Stimulated activated CD8-positive, alpha-beta memory T cell treated with anti-CD3 and anti-CD28 coated beads, Interleukin-4, amount 100 ng/mL, for 48 hours (primary cell): ENCODE measurements at places on chromosomes 13 and 19.

GRCh38 chr19:15417699-15418098, 1.1 kb downstream of the AKAP8L start:
- no peak for DNase-seq

- DNase-seq = no peak
These were observed 219.1 kb downstream of the MTUS2 start for GRCh38 chr13:29039212-29039611.

GRCh38 chr19:3862826-3863500, 5.9 kb downstream of the ZFR2 start:
- no peak for DNase-seq

- DNase-seq = no peak
These were observed 14.7 kb downstream of the KLK1 start for GRCh38 chr19:50808856-50809255.

DNA sequence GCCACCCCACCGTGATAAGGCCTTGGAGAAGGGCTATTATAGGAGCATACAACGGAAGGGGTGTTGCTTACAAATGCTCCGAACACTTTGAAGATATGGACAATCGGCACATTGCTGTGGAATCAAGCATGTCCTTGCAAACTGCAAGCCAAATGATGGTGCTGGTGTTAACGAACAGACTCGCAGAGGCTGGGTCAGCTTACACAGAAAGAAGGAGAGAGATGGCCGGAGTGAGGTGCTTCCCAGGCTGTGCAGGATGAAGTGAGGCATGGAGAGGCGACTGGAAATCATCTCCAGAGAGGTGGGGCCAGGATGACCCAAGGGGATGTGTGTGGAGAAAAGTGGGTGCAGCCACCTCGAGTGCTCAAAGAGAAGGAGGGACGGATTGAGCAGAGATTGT, 42.2 kb downstream of the HSPH1 start:
- no peak for DNase-seq

DNA sequence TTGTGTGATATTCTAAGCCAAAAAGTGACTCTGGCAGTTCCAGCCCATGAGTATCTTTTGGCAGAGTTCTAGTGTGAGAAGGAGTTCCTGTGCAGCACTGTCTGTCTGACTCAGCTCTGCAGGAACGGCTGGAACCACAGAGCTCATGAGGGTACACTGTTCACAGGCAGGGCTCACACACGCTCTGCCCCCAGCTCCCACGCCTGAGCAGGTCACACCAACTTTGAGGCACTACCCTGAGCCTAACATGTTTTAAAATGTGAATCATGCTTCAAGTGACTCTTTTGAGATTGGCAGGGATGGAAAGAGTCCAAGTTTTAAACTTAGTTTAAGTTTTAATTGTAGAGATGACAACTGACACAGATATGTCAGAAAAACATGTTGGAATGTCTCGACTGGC, 1203.3 kb downstream of the UQCRFS1 start:
- DNase-seq = no peak

GRCh38 chr19:46180701-46181387, 32.8 kb downstream of the IGFL2 start:
- DNase-seq = no peak

- DNase-seq = no peak
These were observed 3.4 kb downstream of the SF3A2 start for GRCh38 chr19:2239771-2240770.

- DNase-seq = no peak
These were observed 6.1 kb upstream of the ERVV-1 start for GRCh38 chr19:53007606-53008005.

GRCh38 chr13:23621316-23621645, 51.1 kb downstream of the TNFRSF19 start:
- peak; percentile 32 for DNase-seq

DNA sequence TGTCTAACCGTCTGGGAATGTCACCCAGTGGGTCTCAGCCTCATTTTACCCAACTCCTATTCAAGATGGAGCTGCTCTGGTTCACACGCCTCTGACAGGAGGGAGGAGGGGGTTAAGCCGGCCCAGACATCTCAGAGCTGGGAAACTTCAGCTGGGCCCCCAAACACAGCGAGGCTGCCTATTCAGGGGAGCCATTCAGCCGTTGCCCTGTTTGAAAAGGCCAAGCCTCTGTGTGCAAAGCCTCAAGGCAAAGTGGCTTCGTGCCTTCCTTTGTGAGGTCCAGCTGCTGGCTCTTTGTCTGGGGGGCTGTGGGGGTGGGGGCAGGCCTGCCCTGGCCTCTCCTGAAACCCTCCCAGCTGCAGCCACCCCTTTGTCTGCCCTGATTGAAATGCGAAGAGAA, 147.4 kb downstream of the PTPRS start:
- DNase-seq = no peak

DNA sequence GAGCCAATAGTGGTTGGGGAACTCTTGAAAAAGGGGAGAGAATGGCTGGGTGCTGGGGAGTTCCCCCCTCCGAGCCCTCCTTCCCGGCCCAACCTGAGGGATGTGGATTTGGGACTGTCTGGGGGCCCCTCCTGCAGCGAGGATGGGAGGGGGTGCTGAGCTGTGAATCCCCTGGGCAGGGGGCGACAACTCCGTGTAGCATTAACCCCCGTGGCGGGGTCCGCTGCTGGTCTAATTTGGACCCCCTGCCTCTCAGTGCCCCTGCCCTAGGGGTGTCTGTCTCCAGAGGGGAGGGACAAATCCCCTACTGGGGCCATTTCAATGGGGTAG, 9.7 kb downstream of the MIDN start:
- no peak for DNase-seq

GRCh38 chr19:19911150-19911549, 10.4 kb downstream of the ZNF93 start:
- no peak for DNase-seq

DNA sequence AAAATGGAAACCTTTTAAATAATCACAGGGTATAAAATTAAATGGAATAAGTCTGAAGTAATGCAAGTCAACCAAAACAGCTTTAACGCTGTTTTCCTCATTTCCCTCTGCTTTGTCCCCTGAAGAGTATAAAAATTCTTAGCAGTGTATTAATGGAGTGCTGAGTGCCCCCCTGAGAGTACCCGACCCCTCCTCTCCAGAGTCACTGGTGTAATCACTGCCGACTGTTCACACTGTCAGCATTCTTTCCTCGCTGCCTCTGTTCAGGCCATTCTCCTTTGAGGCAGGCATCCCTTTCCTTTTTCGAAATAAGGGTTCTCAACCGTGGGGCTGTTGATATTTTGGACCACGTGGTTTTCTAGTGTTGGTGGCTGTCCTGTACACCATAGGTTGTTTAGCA, 146.9 kb upstream of the SLC10A2 start:
- no peak for DNase-seq

DNA sequence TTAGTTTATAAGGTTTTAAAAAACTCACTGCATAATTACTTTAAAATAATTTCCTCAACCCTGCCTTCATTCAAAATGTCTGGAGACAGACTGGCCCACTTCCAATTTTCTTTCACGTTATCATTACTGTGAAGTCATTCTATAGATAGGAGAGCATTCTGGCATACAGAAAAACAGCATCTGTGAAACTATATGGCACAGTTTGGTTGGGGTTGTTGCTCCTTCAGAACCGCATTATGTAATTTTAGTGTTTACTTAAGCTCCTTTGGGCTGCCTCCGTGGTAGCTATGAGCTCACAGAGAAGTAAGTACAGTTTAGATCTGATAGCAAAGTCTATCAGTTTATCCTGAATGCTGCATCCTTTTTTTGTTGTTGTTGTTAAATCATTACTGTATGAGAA, 104.3 kb downstream of the KCNRG start:
- no peak for DNase-seq

GRCh38 chr13:25848812-25849745, 202.7 kb downstream of the SHISA2 start:
- DNase-seq = no peak

- no peak for DNase-seq
These were observed 163.1 kb upstream of the MIR17HG start for GRCh38 chr13:91184244-91184926.

GRCh38 chr19:7874076-7874896, at the start of gene PRR36:
TSS of gene PRR36 (minus strand) at chr19:7874390. CDS start at chr19:7873689, 701 bp downstream.
- no peak for DNase-seq

- DNase-seq = no peak
These were observed 106.5 kb upstream of the OXGR1 start for GRCh38 chr13:97100821-97101220.

DNA sequence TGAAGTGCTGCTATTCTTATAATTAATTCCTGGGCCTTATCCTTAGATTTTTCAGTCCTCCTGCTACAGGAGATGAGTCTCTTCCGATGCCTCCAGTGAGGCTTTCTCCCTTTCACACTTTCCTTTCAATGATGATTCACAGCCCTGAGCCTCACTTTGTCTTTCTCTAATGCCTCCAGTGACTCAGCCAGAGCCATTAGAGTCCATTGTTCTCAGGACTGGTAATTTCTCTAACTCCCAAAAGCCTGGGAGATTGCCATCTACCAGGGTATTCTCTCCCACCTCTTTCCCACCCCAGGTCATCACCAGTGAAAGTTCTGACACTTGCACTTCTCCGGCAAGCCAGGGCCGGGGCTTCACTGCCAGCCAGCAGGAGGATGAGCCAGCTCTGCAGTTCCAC, 49.6 kb upstream of the ARGLU1 start:
- DNase-seq = no peak

DNA sequence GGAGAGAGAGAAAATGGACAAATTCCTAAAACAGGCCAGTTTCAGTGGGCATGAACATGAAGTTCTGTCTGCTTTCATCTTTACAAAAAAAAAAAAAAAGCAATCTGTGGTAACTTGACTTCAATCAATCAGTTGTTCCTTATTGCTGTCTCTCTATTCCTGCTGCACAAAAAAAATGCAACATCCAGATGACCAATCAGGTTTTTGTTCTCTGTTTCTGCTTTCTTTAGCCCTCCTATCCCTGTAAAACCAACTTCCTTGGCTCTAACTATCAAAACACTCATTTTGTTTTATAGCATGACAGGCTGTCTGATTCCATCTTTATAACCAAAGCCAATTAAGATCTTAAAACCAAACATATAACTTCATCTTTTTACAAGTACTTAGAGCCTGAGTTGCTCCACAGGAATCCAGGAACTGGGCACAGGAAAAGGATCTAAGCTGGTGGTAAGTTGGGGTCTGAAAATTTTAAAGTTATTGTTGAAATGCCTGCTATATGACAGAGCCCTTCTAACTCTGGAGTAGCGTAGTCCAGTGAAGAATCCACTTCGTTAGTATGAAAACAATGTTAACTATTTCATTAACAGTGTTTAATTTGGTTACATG, at the start of gene FPR3:
Gene FPR3 (plus strand): TSS at position 273 of the 606 bp plus-strand sequence. CDS start 28,592 bp downstream, outside the sequence.
- no peak for DNase-seq

DNA sequence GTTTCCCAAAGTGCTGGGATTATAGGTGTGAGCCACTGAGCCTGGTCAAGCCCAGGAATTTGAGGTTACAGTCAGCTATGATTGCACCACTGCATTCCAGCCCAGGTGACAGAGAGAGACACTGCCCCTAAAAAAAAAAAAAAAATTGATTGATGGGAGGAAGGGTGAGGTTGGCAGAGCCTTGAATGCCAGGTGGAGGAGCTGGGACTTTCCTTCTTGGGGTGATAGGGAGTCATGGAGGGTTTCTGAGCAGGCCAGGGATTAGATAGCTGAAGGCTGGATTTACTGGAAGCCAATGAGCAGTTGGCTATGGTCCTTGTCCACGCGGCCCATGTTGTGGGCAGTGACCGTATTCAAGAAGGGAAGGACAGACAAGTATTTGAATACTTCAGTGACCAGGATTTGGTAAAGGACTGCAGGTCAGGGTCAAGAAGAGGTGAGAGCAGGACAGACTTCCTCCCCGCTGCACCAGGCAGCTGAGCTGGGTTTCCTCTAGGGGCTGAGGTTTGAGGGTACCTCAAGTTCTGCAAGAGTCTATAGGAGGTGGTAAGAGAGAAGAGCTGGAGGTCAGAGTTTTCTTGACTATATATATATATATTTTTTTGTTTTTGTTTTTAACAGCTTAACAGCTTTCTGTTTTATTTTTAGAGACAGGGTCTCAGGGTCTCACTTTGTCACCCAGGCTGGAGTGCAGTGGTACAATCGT, 6.9 kb upstream of the ICAM4 start:
- DNase-seq = no peak

DNA sequence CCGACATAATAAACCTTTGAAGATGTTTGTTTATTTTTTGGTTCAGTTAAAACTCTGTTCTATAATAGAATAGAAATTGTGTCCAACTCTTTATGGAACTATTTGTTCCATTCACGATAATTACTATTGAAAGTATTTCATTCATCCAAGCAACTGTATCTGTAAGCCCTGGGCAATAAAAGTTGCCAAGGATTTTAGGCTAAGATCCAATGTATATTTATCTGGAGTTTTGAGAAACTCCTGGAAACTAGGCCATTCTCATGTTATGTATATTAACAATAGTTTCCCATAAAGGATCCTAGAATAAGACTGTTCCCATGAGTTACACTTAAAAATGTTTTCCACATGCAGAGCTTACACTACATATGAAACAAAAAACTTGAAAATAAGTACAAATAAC, 261.6 kb downstream of the SLITRK6 start:
- no peak for DNase-seq

- peak; percentile 57 for DNase-seq
These were observed 5.0 kb downstream of the SYCE2 start for GRCh38 chr19:12913851-12914690.

DNA sequence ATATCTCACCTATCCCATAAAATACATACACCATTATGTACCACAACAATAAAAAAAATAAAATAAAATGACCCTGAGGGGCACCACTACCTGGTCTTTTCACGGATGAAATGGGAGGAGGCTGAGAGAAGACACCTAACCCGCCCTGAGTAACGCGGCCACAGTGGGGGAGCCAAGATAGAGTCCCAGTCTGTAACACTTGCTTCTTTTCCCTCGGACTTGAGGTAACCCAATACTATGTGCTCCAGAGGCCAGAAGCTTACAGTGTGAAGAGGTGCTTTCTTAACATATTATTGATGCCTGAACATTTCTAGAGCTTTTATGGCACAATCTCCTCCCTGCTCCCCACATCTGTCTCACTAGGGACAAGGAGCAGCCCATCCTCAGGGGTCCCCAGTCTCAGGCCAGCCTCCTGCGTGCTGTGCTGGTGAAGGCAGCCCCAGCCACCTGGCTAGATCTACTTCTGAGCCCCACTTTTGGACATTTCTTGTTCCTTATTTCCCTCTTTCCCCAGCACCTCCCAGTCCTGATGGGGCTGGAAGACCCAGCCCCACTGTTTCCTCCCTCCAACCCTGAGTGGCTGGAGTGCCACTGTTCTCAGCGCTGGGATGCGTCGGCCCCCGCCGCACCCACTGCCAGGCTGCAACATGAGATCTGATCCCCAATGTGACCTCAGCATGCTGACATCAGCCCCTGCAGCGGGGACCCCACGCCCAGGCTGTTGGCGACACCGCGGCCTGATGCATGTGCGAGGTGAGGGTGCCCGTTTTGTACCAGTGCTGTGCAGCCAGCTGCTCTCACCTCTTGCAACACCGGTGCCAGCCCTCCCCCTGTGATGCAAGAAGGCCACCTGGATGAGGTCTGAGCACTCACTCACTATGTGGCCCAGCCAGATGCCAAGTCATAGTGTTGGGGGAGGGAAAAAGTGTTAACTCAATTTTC, 143.3 kb downstream of the DCLK1 start:
- no peak for DNase-seq
